ENCODE measurements at places on chromosomes 11 and 22. TPM values are rescaled to one million over a fixed set of nuclear protein-coding genes. Genes with fewer than 3 reads are reported as not detected.

- no peak for DNase-seq
These were observed 27.3 kb upstream of the ELF5 start for GRCh38 chr11:34540870-34541269.

Gene CDC45
- polyA plus RNA-seq: 0.34 TPM

Gene PATE4
- not detected for polyA plus RNA-seq

DNA sequence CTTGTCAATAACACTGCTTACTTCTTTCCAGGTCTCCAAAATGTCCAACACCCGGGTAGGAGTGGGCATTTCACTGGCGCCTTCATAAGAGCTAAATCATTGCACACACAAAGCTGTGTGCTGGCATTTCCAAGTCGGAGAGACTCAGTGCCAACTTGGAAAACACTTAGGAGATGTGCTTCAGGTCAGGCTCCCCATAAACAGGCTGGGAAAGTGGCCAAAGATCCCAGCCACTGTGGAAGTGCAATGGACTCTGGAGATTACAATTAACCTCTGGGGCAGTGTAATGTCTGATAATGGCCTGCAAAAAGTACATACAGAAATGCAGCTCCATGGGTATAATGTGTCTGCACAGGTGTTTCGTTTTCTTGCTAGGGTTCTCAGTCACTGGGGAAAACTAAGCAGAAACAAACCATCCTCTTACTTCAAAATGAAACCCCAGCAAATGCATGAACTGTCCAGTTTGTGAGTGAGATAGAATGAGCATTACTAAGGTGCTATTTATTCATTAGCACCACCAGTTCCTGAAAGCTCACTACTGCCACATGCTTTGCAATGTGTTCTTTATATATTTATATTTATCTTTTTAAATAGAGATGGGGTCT, 79.0 kb downstream of the ABTB2 start:
- DNase-seq: no peak

GRCh38 chr11:29008481-29008880, 900.3 kb downstream of the METTL15 start:
- no peak for DNase-seq

DNA sequence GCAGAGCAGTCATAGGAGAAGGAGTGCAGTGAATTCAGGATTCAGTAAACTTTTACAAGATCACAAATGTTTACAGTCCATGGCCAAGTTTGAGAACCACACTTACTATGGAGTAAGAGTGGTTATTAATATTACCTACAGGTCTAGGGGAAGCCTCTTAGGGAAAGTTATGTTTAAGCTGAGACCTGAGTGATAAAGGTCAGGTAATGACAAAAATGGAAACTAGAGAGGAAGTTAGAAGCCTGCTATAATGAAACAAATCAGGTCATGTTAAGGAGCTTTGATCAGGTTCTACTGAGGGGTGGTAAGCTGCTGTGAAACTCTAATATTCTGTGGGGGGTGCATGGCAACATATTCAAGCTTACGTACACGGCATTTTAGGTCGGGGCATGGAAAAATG, 32.5 kb upstream of the SLC22A9 start:
- no peak for DNase-seq

- DNase-seq: peak; percentile 10
These were observed 670 bp downstream of the SC5D start for GRCh38 chr11:121293288-121293594.

DNA sequence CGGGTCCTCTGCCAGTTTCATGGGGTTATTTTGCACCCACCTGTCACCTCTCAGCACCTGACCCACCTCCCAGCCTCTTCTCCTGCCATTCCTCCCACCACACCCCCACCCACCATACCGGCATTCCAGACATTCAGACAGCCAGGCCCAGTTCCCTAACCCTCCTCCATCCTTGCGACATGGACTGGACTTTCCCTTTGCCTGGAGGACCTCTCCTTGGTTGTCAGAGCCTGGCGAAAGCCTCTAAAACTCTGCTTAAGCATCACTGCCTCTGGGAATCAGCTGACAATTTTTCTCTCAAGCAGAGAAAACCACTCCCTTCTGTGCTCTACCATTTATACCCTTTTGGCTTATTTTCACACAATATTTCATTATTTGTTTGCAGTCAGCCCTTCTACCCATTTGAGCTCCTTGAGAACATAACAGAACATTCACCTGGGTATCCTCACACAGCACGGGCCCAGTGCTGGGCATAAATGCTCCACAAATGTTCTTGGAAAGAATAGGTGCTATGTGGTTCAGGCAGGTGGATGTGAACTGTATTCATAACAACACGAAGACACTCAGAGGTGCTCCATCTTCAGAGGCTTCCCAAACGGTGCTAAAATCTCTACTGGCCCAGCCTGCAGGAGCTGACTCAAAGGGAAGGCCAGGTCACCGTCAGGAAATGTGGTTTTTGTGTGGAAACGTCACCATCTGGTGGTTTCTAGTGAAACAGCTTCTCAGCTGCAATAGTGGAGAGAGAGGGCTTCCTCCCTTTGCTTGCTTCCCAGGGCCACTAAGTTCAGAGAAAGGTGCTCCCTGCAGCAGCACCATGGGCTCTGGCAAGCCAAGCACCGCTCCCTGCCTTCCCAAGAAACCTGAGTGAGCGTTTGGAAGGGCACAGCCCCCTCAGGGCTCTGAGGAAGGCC, 10.4 kb downstream of the SPATA19 start:
- DNase-seq: no peak

DNA sequence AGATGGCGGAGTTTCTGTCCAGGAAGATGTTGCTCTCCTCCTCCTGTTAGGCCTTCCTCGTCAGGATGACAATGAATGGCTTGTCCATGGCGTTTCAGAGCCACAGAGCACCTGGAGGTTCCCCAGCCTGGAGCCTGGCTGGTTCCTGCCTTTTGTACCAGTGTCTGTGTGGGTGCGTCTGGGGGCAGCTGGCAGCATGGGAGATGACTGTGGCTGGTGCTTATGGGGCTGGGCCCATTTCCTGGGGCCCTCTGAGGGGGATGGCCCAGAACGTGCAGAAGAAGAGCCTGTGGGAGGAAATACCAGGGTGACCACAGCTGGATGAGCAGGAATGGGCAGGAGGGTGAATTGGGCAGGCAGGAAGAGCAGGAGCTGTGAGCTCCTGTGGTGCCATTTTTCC, 6.7 kb downstream of the SLC37A2 start:
- no peak for DNase-seq

DNA sequence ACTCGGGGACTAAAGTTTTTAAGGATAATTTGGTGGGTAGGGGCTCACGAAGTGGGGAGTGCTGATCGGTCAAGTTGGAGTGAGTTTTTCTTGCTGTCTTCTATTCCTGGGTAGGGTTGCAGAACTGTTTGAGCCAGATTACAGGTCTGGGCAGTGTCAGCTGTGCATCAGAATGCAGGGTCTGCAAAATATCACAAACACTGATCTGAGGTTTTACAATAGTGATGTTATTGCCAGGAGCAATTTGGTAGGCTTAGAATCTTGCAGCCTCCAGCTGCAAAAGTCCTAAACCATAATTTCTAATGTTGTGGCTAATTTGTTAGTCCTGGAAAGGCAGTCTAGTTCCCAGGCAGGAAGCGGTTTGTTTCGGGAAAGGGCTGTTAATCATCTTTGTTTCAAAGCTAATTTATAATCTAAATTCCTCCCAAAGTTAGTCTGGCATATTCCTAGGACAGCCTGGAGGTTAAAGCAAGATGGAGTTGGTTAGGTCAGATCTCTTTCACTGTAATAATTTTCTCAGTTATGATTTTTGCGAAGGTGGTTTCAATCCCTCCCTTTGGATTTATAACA, 39.7 kb upstream of the CALCA start:
- no peak for DNase-seq

GRCh38 chr11:62122076-62122475, 1.7 kb upstream of the INCENP start:
- no peak for DNase-seq

DNA sequence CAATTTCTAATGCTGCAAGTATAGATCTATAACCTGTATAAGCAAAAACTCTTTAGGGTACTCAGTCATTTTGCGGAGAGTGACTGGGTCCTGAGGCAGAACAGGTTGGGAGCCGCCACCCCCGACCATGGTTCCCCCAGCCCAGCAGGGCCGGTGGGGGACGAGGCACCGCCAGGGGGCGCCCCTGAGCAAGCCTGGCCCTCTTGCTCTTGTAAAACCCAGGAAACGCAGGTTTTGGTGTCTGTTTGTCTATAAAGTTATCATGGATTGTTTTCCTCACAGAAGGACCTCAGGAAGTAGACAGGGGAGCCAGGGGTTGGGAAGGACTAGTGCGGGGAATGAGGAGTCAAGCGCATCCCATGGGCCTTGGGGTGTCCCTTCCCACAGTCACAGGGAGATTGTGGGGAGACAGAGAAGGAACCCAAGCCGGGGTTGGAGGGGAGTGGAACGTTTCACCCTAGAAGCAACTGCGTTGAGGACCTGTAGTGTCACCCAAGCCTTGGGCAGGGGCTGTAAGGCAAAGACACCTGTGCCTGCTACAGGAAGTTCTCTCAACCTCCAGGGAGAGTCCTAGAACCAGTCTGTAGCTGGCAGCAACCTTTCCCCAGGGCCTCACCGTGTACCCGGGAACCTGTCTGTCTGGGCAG, 26.4 kb downstream of the KCTD17 start:
- DNase-seq: no peak

- peak; percentile 47 for DNase-seq
These were observed 38.7 kb upstream of the TTC36 start for GRCh38 chr11:118488480-118489109.

GRCh38 chr11:111793863-111794262, 27.7 kb upstream of the PPP2R1B start:
- peak; percentile 61 for DNase-seq

- DNase-seq: no peak
These were observed 98.2 kb downstream of the MYO18B start for GRCh38 chr22:25840167-25840566.

Gene APOBEC3B
- polyA plus RNA-seq: 1.0 TPM

DNA sequence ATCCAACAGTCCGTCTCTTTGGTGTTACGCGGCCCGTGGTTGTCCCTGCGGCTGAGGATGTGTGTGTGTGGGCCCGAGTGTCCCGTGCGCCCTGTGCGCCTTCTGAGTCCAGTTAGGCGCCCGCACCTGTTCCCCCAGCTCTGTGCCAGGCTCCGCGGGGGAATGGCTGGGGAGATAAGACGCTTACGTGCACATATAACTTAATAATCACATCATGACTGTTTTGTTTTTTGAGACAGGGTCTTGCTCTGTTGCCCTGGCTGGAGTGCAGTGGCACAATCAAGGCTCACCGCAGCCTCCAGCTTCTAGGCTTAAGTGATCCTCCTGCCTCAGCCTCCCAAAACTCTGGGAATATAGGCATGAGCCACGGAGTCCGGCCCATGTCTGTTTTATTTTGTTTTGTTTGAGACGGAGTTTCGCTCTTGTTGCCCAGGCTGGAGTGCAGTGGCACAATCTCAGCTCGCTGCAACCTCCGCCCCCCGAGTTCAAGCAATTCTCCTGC, 817 bp downstream of the ARL2 start:
- no peak for DNase-seq

- DNase-seq: no peak
These were observed 400.4 kb downstream of the TBC1D22A start for GRCh38 chr22:47162865-47163264.

DNA sequence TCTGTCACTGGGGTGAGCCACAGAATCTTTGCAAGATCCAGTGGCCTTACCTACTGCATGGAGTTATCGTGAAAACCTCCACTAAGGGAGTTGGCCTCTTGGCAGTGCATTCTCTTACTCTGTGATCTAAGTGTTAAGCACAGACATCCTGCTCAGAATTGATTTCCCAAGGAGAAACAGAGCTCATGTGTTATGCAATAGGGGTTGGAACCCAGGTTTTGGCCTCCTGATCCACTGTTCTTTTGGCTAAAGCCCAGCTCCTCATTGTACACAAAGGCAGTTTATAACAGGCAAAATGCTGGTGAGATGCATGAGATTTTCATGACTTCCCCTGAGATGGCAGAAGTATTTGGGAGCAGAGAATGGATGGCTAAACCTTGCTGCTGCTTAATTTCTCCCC, 11.8 kb downstream of the DTX4 start:
- DNase-seq: no peak

DNA sequence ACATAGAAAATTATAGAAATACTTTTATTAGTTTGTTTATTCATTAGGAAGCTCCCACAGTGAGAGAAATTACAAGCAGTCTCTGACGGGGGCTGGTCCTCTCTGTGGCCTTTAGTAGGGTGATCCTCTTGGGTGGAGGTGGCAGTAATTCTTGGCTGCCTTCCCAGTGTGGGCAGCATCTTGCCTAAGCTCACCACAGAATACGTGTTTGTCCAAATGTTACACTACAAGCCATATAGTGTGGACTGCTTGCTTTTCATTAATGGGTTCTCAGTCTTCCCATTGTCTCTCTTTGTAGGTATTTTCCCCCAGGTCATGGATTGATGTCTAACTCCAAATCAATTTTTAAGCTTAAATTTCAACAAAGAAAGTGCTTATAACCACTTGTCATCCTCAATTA, 43.3 kb downstream of the ENDOD1 start:
- DNase-seq: no peak

Gene CPSF7
- 61.1 TPM for polyA plus RNA-seq

Gene ART1
- not detected for polyA plus RNA-seq

Gene XKR3
- not detected for polyA plus RNA-seq

GRCh38 chr11:134580610-134580975, 168.6 kb upstream of the B3GAT1 start:
- DNase-seq: no peak

Gene MUC2
- polyA plus RNA-seq: 0.01 TPM

Gene OR8D1
- not detected for polyA plus RNA-seq

Gene KRTAP5-1
- polyA plus RNA-seq: not detected

- DNase-seq: no peak
These were observed 85.7 kb downstream of the PHF21B start for GRCh38 chr22:44924098-44924497.

Gene YAP1
- polyA plus RNA-seq: 112 TPM

Gene FJX1
- 3.1 TPM for polyA plus RNA-seq

Gene GRK2
- 66.3 TPM for polyA plus RNA-seq

DNA sequence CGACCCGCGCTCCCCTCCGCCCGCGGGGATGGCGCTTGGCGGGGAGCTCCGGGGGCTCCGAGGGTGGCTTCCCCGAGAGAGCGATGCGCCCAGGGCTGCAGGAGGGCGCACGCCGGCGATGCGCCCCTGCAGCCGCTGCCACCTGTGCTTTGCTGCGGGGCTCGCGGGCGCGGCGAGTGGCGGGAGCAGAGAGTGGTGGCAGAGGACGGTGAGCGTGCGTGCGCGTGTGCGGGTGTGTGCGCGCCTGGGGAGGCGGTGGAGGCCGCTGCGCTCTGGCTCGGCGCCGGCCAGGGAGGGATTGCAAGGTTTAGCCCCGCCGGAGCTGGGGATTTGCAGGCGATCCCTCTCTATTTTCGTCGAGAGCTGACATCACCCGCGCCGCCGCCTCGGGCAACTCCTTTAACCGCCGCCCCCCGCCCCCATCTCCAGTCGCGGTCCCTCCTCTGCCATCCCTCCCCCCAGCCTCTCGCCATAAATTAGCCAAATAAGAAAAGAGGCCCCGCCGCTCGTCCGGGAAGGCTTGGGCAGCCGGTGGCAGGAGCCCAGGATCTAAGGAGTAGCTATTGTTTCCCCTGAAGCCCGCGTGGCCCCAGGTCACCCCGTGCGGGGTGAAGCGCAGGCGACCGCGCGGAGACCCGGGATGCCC, at the start of gene SLC1A2:
Gene SLC1A2 (minus strand): TSS at position 375 of the 646 bp plus-strand sequence. CDS start 592 bp downstream, outside the sequence.
- no peak for DNase-seq

Gene NRXN2
- 30.5 TPM for polyA plus RNA-seq

Gene TRABD
- 36.4 TPM for polyA plus RNA-seq

Gene CD81
- polyA plus RNA-seq: 1,145 TPM

Gene CHST1
- 4.2 TPM for polyA plus RNA-seq

Gene MCM5
- 22.2 TPM for polyA plus RNA-seq
